ENCODE measurements at places on chromosomes 11 and 22.

GRCh38 chr22:37173709-37174108 lies 14.3 kb downstream of the C1QTNF6 start:
- DNase-seq: no peak

DNA sequence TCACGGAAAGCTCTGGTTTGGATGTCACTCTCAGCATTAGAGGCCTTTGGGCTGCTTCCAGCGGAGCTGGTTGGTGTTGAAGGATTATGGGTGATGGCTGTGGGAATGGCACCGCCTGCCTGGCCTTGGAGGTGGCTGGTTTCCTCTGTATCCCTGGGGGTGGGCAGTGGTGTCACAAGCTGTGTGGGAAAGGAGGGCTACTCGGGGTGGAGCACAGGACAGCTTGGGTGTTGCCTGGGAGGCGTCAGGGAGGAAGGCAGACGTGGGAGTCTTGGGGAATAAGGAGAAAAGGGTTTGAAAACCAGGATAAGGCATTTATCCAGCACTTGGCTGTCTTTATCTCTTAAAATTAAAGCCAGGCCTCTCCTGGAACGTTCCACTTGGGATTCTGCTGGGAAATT lies 71.8 kb downstream of the ADAMTS15 start:
- no peak for DNase-seq

DNA sequence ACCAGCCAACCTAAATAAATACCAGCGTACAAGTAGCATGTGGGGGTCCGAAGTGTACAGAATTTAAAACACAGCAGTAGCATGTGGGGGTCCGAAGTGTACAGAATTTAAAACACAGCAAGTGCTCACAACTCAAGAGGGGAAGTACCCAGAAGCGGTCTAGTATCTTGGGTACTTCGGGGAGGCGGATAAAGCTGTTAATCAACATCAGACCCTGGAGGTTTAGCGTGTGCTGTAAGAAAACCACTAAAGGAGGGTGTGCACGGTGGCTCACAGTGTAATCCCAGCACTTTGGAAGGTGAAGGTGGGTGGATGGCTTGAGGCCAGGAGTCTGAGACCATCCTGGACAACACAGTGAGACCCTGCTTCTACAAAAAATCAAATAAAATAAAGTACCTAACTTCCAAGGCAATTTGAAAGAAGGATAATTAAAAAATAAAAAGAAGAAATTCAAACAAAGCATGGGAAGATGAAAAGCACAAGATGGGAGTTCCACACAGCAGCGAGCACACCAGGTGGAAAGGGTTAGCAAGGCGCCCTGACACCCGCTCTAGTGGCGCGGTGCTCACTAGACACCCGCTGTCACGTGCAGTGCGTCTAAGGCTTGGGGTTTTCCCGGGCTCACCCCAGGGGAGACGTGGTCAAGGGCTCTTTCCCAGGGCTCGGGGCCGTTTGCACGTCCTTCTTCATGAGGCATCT lies 35.0 kb upstream of the MOB2 start:
- no peak for DNase-seq

DNA sequence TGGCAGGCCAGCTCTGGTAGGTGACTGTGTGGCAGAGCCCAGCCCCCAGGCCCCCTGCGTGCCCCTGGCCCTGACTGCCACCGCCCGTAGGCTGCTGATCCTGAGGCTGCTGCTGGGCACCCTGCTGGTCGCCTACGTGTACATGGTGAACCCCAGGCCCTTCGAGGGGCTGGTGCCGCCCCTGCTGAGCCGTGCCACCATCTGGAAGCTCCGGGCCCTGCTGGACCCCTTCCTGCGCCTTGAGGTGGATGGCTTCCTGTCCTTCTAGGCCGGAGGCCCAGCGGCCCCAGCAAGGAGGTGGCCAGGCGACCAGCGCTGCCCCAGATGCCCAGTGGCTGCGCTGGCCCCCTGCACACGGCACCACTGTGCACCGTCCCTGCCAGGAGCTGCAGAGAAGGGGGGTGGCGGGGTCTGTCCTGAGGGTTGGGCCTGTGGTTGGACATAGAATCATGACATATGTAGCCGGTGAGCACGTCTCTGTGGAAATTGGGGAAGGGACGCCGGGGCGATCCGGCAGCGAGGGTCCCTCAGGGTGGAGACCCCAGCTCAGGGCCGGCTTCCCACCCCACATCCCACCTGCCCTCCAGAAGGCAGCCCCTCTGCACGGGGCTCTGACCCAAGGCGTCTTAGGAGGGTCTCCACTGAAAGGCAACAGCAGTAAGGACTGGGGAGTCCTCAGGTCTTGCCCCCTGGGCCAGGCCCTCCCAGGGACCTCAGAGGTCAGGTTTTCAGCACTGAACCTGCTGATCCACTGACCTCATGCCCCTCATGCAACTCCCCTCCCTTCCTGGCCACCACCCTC lies 185.4 kb downstream of the IGLL1 start:
- DNase-seq: no peak

DNA sequence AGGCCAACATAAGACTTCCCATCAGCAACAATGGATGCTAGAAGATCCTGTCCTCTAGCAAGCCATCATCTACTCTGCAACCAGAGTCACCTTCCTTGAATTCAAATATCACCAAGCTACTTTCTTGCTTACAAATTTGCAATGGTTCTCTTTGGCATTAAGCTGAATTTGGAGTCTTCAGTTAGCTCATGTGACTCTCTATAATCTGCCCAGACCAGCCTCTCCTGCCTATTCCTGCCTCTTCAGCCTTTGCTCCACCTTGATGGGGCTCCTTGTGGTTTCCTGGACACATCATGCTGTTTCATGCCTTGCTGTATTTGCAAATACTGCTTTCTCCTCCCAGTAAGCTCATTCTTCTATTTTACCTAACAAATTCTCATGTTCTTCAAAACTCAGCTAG lies 82.3 kb downstream of the RASSF10 start:
- DNase-seq: no peak

- DNase-seq: no peak
Measured at GRCh38 chr22:37107816-37108621, 1.5 kb downstream of the TMPRSS6 start.
